ENCODE measurements at places on chromosomes 5 and 9.
A peak's percentile ranks its signal among the peaks of the same experiment; 100 is the strongest.

DNA sequence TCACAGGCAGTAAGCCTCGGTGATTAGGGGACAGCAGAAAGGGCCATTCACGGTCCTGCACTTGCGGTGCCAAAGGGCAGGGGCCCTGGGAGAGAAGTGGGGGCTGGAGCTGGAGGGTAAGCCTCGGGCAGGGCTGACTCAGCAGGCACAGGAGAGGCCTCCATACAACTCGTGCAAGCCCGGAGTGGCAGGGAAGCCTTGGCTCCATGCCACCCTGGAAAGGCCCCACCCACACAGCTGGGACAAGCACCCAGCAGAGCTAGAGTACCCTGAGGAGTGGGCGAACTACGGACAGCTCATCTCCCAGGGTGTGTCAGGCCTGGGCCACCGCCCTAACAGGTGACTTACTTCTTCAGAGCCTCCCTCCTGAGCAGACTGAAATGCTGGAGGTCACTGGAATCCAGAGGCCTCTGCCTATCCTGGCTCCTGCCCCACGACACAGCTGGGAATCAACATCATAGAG, 5.6 kb upstream of the CAMK2A start:
- peak; percentile 59 for DNase-seq

- DNase-seq, result no peak
These were observed 53.7 kb downstream of the ENC1 start for GRCh38 chr5:74586856-74587255.

- no peak for DNase-seq
These were observed 28.0 kb upstream of the SIL1 start for GRCh38 chr5:139226131-139226530.

DNA sequence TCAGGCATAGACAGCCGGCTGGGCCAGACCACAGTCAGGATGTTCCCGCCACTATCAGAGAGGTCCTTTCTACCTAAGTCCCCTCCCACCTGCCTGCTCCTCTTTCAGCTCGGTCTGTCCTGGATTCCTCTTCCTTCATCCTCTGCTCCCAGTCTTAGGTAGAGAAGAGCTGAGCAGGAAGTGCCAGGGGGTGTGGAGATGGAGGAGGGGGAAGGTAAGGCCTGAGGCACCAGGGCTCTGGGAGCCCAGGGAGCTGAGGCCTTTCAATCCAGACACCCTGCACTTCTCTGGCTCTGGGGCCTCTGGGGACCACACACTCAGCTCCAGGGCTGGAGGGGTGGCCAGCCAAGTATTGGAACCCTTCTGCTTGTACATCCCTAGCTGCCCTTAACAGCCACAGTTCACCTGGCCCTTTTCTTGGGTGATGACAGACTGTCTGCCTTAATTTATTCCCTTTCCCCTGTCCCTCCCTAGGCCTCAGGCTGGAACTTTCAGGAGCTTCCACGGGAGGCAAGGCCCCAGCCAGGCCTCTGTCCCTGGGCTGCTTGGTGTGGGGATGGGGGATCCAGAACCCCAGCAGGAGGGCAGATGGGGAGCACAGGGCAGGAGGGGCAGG, 15.6 kb downstream of the IRF1 start:
- no peak for DNase-seq

GRCh38 chr9:120857481-120857880, 14.8 kb upstream of the PSMD5 start:
- no peak for DNase-seq

DNA sequence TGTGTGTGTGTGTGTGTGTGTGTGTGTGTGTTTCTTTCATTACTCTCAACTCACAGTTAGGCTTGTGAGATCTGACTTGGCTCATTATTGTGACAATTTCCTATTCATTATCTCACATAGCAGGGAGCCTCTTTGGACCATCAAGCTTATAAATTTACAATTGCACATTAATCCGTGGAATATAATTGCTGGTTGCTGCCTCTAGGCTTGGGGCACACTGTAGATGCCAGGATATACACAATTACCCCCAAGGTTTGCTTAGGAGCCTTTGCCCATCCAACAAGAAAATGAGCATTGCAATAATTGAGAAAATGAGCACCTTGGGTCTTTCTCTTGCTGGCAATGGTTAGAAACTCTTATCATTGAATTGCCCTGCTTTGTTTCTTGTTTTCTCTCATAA, 161.6 kb upstream of the DMRTA1 start:
- DNase-seq, result no peak
